ENCODE measurements at places on chromosomes 11 and 22. TPM values are rescaled to one million over a fixed set of nuclear protein-coding genes. Genes with fewer than 3 reads are reported as not detected.

- peaks cover 4% of the 10 kb centered on the region for H3K36me3 ChIP-seq
- peak overlapping the region; percentile 81 for H3K27ac ChIP-seq
- DNase-seq, result peak; percentile 74
- peaks cover 70% of the 10 kb centered on the region for H3K4me1 ChIP-seq
- peaks cover 27% of the 10 kb centered on the region for H3K27me3 ChIP-seq
These were observed 10.9 kb downstream of the PHLDB1 start for GRCh38 chr11:118618115-118618990.

DNA sequence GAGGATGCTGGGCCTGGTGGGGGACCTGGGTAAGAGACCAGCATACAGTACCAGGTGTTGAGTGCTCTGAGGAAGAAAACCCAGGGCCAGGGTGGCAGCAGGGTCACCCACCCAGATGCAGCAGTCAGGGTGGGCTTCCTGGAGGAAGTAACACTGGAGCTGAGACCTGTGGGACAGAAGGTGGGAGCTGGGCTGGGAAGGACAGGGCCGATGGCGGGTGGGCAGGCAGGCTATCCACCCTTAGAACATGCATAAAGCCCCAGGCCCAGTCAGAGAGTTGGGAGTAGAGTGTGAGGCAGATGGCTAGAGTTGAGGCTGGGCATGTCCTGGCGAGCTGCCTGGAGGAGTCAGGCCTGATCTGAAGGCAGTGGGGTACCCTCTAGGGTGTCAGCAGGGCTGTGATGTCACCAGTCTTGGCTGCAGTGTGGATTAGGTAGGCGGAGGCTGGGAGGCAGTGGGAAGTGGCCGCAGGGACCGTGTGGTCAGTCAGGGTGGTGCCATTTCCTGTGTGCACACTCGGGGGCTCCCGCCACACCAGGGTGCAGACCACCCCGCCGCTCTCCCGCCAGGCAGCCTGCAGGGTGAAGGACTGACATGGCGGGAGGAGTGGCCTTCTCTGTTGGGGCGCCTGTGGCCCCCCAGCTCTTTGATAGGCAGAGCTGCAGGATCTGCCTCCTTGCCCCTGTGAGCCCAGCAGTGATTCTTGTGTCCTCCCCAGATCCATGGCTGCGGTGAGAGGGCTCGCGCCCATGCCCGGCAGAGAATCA, 35.3 kb downstream of the IGHMBP2 start:
- H3K4me1 ChIP-seq, result no peaks in the 10 kb centered on the region
- H3K27me3 ChIP-seq, result no peaks in the 10 kb centered on the region
- no peaks in the 10 kb centered on the region for H3K36me3 ChIP-seq
- H3K27ac ChIP-seq, result no peak overlapping the region

Gene DBX1
- polyA plus RNA-seq, result not detected

Gene ROBO3
- 43.2 TPM for polyA plus RNA-seq

Gene SAA4
- polyA plus RNA-seq, result not detected

GRCh38 chr11:6298605-6299004, 21.7 kb downstream of the CAVIN3 start:
- no peaks in the 10 kb centered on the region for H3K4me1 ChIP-seq
- no peaks in the 10 kb centered on the region for H3K36me3 ChIP-seq
- no peak overlapping the region for H3K4me3 ChIP-seq
- H3K27me3 ChIP-seq, result no peaks in the 10 kb centered on the region
- DNase-seq, result no peak
- H3K27ac ChIP-seq, result no peak overlapping the region

GRCh38 chr11:45045683-45046471, 95.2 kb upstream of the TP53I11 start:
- no peak overlapping the region for H3K4me3 ChIP-seq
- H3K27ac ChIP-seq, result peak overlapping the region; percentile 49
- H3K4me1 ChIP-seq, result peaks cover 52% of the 10 kb centered on the region
- peak; percentile 86 for DNase-seq

Gene APOA5
- not detected for polyA plus RNA-seq

Gene NRXN2
- polyA plus RNA-seq, result 0.61 TPM

Measured in spleen (tissue), 13 donors.